ENCODE measurements at places on chromosomes 3 and 15. TPM values are rescaled to one million over a fixed set of nuclear protein-coding genes. Genes with fewer than 3 reads are reported as not detected.

ZBED2 gene
- total RNA-seq, result 0.10 TPM

TM4SF18 gene
- 0.07 TPM for total RNA-seq

KLHL6 gene
- total RNA-seq, result not detected

MYO5C gene
- total RNA-seq, result not detected

HAUS2 gene
- total RNA-seq, result 25.1 TPM

LSAMP gene
- total RNA-seq, result not detected

OXTR gene
- 682 TPM for total RNA-seq

- no peak for DNase-seq
Measured at GRCh38 chr15:79204886-79205675, 77.4 kb upstream of the ANKRD34C start.

- DNase-seq, result peak; percentile 7
Measured at GRCh38 chr15:96553006-96553405, 222.5 kb downstream of the NR2F2 start.

GRCh38 chr3:125351814-125352456, 23.2 kb downstream of the ZNF148 start:
- peak; percentile 20 for DNase-seq

GRCh38 chr3:20914310-20914709, 728.3 kb upstream of the SGO1 start:
- DNase-seq, result no peak

DNA sequence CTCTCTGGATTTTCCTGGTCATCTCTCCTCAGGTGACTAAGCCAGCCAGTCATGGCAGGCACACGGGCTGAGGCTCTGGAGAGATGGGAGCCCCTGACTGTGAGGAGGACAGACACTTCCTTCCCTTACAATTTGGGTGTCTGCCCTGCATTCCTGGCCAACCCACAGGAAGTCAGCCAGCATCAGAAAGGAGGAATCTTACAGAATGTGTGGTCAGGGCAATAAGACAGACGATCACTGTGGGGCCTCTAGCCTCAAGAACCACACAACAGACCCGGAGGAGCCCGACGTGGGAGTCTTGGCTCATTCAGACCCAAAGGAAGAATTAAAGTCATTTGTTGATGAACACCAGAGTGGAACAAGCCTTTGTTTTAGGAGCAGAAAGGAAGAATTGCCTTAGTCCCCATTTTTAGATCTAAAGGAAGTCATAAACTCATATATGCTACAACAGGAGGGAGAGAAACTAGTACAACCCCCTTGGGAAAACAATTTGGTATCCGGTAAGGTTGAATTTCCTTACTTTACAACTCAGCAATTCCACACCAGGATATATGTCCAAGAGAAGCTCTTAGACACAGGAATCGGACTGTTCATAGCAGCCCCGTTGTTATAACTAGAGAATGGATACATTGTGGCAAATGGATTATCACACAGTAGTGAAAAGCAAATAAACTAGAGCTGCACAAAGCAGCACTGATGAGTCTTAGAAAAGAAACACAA, 62.2 kb downstream of the ABTB1 start:
- peak; percentile 97 for DNase-seq

- no peak for DNase-seq
Measured at GRCh38 chr15:40721701-40722100, 26.7 kb downstream of the RAD51 start.

DNA sequence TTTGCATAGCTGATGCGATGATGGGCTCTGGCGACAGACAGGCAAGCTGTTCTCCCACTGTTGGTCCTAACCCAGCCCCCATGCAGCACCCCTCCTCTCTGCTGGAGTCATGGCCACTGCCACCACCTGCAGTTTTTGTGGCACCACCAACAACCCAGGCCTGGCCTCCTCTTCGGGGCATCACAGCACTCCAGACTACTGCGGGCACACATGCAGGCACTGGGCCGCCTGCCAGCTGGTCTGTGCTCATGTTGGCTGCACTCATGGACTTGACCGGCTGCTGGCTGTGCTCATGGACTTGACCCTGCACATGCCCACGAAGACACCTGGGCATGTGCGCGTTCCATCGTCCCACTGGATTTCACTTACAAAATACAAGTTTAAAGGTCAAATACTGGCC, 130.9 kb upstream of the TMEM108 start:
- DNase-seq, result no peak

DNA sequence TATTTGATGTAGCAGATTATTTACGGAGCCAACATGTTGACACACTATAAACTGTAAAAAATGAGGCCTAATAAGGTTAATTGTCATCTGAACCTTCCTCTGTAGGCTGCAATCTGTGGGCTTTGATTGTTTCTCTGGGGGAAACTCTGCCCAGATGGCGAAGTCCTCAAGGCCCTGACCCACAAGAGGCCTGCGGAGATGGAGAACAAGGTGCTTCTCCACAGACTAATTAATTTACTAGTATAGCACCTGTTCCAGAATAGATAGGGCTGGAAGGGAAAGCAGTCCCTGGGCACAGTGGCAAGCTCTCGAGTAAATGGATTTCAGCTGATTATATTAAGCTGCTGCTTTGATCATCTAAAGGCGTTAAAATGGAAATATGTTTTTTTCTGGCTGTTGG, 338.8 kb upstream of the DNAJC19 start:
- no peak for DNase-seq

GRCh38 chr3:156216852-156217251, 96.5 kb downstream of the KCNAB1 start:
- DNase-seq, result no peak

DNA sequence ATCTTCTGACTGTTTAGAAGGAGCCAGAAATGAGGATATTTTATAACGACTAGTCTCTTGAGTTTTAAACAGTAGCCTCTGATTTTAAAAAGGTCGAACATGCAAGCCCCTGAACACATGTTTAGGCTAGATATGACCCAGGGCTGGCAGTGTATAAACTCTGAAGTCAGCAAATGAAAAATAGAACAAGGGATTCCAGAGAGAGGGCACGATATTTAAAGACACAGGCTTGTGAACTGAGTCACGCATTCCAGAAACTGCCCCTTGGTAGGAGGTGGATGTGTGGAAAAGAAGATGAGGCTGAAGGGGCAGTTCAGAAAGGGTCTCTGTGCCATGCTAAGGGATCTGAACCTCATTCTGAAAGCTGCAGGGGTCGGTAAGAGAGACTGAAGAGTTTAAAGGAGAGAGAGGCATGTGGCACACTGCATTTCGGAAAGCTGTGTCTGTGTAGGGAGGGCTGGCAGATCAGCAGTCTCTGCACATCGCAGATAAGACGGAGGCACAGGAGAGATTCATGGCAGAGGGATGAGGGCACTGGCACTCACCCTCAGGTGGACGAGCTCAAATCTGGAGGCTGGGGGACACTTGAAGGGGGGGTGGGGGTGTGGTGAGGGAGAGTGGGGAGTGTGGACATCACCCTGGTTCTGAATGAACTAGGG, 22.1 kb downstream of the ST8SIA2 start:
- DNase-seq, result no peak
